ENCODE measurements at places on chromosomes 5 and 9.

GRCh38 chr9:6106711-6107339 lies 91.4 kb upstream of the RANBP6 start:
- DNase-seq, result no peak

GRCh38 chr5:175025077-175025476 lies 300.7 kb downstream of the MSX2 start:
- DNase-seq, result no peak

- DNase-seq, result no peak
Measured at GRCh38 chr5:10396552-10396951, 43.1 kb downstream of the MARCHF6 start.

DNA sequence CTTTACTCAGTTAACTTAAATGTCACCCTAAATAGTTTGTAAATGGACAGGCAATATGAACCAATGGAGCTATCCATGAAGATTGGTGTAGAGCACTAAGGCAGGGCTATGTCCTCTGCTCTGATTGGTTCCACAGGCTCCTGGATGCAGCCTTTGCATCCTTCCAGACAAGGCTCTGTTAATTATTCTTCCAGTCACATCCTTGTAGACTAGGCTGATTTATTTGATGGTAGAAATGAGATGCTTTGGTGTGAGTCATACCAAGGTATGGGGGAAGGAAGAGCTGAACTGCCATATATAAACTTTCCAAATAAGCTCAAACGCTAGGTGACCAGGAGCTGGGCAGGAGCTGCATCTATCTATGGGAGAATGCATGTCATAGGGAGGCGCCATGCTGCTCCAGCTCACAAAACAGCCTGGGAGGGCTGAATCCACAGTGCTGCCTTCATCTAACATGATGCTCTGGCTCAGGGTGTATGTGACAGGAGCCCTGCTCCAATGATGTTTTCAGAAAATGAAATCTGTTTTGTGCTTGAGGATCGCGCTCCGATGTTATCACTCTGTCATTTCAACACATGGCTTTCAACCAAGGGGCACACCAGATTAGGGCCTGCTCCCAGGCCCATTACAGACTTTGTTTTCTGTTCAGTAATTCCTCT lies 818.0 kb upstream of the ZNF608 start:
- no peak for DNase-seq

GRCh38 chr5:74243634-74244033 lies 396.9 kb downstream of the ENC1 start:
- DNase-seq, result no peak

DNA sequence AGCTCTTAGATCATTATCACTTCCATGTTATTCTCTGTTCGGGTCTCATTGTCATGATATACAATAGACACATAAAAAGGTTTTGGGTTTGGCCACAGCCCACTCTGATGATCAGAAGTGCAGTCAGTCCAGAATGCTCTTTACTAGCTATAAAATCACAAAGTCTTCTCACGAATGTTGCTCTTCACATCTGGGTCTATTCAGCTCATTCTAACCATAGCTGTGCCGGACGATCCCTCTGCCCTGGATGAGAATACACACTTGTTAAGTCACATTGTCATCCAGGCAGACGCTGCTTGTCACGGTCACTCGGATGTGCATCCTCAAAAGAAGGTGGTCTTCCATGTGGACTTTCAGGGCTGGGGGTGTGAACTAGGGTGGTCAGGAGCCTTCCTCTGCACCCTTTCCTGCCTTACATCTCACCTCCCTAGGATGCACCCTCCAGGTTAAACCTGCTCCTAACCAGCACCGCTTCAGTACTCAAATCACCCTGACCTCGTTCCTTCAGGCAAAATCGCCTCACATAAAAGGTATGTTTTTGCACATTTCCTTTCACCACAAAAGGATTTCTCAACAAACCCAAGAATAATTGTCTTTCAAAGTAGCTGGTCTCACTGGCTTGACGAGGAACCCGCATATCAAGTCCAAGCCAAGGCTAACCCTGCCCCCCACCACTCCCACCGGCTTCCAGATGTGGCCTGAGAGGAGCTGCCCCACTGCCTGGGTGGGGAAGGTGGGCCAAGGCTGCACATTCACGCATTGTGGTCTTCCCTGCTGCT lies 21.9 kb downstream of the ANKH start:
- DNase-seq, result no peak

GRCh38 chr5:59988396-59988795 lies 94.9 kb upstream of the PDE4D start:
- no peak for DNase-seq

GRCh38 chr5:155434267-155434666 lies 420.7 kb downstream of the KIF4B start:
- no peak for DNase-seq

- DNase-seq, result no peak
Measured at GRCh38 chr9:38359689-38360385, 32.7 kb upstream of the ALDH1B1 start.

GRCh38 chr5:143108498-143109128 lies 294.9 kb downstream of the NR3C1 start:
- DNase-seq, result no peak

GRCh38 chr5:68991279-68992084 lies 102.3 kb upstream of the SLC30A5 start:
- DNase-seq, result no peak

DNA sequence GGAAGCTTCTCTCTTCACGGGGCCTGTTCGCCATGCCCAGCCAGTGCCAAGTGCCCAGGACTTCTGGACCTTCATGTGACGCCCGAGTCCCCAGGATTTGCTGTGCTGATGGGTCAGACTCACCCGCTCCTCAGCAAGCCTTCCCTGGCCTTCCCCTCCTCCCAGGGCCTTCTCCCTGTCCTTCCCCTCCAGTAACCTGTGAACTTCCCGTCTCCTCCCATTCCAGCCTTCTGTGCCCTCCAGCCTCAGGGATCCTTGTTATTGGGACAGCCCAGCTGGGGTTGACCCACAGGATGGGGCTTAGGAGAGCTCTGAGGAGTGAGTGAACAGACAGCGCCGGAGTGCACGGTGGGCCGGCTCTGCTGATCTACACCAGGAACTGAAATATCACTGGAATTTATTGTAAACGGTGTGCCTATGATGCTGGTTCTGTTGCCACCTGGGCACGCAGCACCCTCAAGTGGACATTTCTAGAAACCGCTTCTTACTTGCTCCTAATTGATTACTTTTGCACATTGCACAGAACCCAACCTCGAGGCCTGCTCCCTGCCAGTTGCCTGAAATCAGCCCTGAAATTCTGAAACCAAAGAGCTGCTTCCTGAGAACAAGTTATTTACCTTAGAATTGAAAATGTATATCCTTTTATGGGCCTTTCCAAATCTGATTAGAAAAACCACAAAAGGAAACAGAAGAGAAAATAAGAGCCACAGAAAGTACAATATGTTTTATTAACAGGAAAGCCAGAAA lies 1.5 kb downstream of the SPAAR start:
- DNase-seq, result no peak

DNA sequence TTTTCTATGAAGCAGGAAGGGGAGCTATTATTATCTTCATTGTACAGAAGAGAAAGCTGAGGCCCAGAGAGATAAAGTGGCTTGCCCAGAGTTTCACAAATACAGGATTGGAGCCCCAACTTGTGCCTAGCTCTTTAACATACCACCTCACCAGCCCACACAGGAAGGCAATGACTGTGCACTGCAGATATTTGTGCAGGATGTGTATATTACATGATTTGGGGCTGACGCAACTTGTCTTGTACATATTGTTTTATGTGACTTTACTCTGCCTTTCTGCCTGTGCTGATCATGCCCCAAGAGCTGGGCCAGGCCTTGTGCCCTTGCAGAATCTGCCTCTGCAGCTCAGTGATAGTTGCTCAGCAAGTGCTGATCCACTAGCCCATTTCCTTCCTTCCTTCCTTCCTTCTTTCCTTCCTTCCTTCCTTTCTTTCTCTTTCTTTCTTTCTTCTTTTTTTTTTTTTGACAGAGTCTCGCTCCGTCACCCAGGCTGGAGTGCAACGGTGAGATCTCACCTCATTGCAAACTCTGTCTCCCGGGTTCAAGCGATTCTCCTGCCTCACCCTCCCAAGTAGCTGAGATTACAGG lies 106.6 kb upstream of the TBCA start:
- no peak for DNase-seq

- peak; percentile 27 for DNase-seq
Measured at GRCh38 chr5:172004824-172005237, 1.6 kb downstream of the FBXW11 start.

GRCh38 chr5:85670417-85670816 lies 947.3 kb upstream of the COX7C start:
- DNase-seq, result no peak

DNA sequence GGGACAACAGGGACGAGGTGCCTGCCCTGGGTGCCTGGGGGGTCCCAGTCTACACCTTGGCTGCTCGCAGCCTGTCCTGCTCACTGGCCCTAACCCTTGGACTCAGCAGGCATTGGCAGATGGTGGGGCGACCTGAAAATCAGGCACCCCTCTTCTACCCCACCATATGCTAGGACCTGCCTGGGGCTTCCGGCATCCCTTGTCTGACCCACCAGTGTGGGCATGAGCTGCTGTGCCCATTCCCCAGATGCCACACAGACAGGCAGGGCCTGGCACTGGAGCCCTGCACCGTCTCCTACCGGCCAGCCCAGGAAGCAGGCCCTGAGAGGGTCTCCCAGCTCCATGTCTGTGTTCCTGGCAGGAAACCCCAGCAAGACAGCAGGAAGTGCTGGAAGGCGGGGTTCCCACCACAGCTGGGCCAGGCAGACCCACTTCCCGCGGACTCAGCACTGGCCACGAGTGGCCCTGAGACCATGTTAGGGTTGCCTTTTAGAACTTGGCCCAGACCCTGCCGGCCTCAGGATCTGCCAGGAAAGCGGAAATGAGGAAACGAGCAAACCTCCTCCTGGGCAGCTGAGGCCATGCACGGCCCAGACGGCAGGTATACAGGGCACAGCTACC lies 3.1 kb downstream of the NINJ1 start:
- no peak for DNase-seq

DNA sequence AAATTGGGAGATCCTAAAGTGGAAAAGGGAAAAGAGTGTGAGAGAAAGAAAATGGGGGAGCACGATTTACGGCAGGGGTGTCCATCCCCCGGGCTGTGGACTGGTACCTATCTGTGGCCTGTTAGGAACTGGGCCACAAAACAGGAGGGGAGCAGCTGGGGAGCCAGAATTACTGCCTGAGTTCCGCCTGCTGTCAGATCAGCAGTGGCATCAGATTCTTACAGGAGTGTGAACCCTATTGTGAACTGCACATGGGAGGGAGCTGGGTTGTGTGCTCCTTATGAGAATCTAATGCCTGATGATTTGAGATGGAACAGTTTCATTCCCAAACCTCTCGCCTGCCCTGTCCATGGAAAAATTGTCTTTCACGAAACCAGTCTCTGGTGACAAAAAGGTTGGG lies 108.3 kb upstream of the ADAMTSL1 start:
- DNase-seq, result no peak

GRCh38 chr5:9388941-9389674 lies 156.8 kb downstream of the SEMA5A start:
- DNase-seq, result no peak

DNA sequence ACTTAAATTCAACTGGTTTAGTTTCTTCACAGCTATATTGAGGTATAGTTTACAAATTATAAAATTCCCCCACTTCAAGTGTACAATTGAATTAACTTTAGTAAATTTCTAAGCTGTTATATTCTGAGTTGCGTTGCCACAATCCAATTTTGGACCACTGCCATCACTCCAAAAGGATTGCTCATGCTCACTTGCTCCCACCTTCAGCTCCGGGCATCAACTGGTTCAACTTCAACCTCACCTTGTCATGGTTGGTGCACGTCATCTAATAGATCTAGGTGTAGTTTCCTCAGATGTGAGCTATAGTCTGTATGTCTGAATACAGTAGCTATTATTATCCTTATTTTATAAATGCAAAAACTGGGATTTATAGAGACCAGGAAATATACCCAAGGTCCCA lies 942.5 kb upstream of the WWC1 start:
- no peak for DNase-seq

GRCh38 chr5:127608077-127608660 lies 40.7 kb upstream of the CTXN3 start:
- no peak for DNase-seq

GRCh38 chr5:55701462-55702103 lies 10.5 kb downstream of the SLC38A9 start:
- DNase-seq, result no peak

GRCh38 chr9:137205126-137206069 lies at the start of the genes NDOR1 and TMEM203:
Gene NDOR1, plus strand, starts transcription at chr9:137205700. Its CDS starts 78 bp downstream, at chr9:137205778.
Gene TMEM203, minus strand, starts transcription at chr9:137205648. Its CDS starts 234 bp downstream, at chr9:137205414.
- DNase-seq, result peak; percentile 84

GRCh38 chr5:146528236-146528635 lies 12.2 kb upstream of the GPR151 start:
- DNase-seq, result no peak

DNA sequence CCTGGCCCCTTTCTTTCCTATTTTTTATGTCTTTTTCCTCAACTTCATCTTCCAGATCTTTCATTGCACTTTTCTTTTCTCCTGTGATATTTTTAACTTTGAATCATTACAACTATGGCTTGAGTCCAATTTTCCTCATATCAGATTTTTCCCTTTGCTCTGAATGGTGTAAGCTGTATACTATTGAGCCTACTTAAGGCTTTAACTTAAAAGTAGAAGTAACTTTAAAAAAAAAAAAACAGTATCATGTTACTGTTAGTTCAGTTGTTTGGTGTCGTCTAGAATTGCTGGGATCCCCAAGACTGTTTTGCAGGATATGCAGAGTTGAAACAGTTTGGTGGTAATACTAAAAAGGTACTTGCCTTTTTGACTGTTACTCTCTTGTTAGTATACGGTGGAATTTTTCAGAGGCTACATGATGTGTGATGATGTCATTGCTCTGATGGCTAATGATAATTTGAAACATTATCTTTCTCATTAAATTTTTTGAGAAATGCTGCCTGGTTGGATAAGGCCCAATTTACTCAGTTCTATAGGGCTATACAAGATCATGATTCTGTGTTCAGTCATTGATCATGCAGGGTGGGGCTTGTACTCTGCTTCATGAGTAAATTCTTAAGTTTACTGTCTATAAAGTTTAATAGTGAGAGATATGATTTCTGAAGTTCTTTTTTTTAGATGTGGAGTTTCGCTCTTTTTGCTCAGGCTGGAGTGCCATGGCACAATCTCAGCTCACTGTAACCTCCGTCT lies 8.8 kb downstream of the NAA35 start:
- no peak for DNase-seq

- no peak for DNase-seq
Measured at GRCh38 chr9:14089051-14089803, 224.7 kb downstream of the NFIB start.

DNA sequence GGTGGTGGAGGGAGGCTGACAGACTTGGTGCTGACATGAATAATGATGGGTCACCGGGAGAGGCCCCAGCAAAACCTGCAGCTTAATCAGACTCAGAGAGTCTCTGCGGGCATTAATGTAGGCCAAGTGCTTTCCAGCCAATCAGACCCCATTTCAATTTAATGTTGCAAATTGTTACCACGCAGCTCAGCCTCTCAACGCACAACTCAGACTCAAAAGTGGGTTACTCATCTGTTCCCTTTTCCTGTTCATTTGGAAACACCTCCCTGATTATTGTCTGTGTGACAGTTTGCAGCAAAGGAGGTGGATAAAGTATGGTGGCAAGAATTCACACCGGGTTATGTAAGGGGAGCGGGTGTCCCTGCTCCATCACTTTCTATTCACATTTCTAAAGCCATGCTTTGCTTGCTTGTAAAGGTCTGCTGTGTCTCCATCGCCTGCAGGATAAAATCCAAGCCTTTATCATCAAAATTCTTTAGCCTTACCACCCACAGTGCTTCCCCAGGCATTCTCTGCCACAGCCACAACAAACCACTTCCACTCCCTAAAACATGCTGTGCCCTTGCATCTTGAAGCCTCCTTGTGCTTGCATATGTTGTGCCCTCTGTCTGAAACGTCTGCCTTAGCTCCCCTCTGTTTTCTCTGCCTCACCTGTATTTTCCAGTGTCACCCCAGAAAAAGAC lies 156.5 kb downstream of the ASTN2 start:
- no peak for DNase-seq

- no peak for DNase-seq
Measured at GRCh38 chr9:121317737-121318630, 50.0 kb downstream of the GSN start.
